Islet precursor cell (in vitro differentiated cells): ENCODE measurements at places on chromosomes 7 and 10.

DNA sequence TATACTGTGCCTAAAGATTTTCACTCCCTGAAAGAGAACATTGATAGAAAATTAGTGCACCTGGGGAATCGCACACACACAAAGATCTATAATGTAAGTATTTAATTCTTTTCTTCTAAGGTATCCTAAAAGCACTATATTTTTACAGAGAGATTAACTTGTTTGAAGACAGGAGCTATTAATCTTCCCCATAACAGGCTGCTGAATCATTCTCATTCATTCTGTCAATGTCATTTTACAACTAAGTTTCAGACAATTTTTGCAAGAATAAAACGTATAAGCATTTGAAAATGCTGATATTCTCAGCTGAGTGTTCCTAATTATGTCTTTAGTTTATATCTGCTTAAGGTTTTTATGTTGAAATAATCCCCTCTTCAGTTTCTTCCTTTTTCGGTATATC is 776.7 kb downstream of the NXPH1 start:
- no peak for DNase-seq

GRCh38 chr10:35129185-35129674 is 2.6 kb downstream of the CREM start:
- no peak for DNase-seq

DNA sequence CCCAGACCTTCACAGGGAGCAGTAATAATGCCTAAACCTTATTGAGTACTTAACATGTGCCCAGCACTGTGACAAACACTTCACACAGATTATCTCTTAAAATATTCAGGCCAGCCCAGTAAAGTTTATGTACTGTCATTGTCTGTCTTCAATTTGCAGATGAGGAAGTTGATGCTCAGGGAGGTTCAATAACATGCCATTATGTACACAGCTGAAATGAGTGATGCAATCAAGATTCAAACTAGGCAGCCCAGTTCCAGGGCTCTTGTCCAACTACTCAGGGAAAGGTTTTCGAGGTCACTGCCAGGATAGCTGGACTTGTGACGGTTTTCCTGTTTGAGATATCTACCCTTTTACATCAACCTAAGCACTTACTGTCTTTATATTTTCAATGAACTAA is 56.1 kb downstream of the AUTS2 start:
- DNase-seq, result no peak

- DNase-seq, result no peak
Observed at GRCh38 chr7:77913977-77914607, 115.5 kb downstream of the PHTF2 start.

- no peak for DNase-seq
Observed at GRCh38 chr10:31657434-31657872, 271.2 kb downstream of the ARHGAP12 start.

DNA sequence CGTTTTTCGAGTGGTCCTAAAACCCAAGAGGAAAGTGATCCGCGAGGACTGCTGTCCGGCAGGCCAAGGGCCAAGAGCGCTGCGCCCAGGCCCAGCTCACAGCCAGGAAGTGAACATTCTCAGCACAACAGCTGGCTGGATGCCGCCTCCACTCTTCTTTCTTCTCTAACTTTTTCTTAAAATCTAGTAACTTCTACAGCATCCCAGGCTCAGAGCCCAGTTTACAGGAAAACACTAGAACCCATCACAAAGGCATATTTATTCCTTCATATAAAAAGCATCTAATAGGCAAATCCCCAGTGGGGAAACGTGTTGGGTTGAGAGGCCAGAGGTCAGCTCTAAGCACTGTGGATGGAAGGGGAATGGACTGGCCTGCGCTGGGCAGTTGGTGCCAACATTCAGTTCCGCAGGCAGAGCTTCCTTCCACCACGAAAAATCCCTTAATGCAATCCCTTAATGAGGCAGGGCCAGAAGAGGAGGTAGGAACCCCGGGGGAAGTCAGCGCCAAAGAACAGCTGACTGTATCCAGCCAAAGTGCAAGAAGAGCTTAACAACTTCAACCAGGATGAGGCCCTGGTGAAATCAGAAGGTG is 74.8 kb downstream of the ZRANB1 start:
- DNase-seq, result no peak

- DNase-seq, result peak; percentile 48
Observed at GRCh38 chr10:110411047-110411410, 86.7 kb upstream of the DUSP5 start.

DNA sequence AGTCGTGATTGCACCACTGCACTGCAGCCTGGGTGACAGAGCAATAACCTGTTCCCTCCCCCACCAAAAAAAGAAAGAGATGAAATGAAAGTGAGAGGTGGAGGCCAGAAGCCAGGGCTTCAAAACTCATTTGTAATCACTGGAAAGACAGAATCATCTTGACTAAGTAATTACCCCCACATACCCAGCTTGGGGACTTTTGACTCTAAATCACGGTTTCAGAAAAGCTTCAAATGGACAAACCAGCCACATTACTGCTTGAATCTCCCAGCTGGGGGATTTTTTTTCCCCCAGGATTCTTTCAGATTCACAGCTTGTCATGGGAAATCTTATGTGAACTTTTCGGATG is 361.0 kb downstream of the FRMD4A start:
- DNase-seq, result no peak

DNA sequence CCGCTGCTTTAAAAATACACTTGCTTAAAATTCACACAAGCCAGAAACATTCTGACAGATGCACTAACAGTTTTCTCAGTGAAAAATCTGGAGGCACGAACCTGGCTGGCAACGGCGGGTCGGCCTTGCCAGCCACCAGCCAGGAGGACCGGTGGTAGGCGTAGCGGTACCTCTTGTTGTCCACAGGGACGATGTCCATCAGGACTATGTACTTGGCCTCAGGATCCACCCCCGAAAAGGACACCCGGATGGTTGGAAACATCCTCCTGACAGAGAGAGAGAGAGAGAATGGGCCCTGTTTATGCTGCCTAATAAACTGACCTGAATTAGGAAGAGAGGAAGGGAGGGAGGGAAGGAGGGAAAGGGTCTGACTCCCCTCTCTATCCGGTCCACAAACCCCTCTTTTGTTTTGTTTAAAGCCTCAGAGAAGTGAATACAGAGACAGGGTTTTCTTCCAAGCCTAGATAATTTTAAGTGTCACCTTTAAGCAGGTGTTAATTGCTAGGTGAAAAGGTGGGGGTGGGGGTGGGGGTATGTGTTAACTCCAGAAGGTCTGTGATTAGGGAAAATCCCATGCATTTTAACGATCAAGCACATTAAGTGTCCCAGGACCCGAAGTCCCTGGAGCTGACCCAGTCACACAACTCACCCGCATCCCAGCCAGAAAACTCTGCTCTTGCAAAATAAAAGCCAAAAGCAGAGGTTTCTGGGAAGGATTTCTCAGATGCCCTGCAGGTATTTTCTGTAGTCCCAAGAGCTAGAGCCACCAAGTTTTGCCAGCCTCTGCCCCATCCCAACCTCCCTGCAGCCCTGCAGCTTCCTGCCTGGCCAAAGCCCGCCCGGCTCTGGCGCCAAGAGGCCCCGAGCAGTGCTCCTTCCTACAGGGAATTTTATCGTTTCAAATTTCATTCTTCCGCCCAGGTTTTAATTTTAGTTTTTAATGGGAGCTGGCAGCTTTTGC is 5.0 kb downstream of the TBX20 start:
- DNase-seq, result no peak

DNA sequence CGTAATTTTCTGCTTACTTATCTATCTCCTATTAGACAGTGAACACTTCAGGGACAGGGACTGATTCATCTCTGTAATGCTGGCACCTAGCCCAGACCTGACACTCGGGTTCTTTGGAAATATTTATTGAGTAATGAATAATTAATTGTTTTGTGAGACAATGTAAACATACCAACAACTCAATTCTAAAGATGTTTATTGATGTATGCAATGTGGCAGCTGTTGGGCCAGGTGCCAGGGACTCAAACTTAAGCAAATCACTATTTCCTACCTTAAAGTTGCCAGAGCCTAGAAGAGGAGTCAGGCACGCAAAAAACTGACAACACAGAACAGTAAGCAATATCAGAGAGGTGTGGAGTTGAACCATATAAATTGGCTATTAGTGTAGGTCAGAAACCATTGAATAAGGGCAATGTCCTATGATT is 63.6 kb upstream of the BMPER start:
- no peak for DNase-seq

GRCh38 chr7:4724648-4725013 is 42.5 kb downstream of the FOXK1 start:
- DNase-seq, result peak; percentile 61

- no peak for DNase-seq
Observed at GRCh38 chr10:86401588-86402282, 35.1 kb upstream of the GRID1 start.

- DNase-seq, result no peak
Observed at GRCh38 chr10:58704671-58705141, 192.0 kb downstream of the BICC1 start.
